ENCODE measurements at places on chromosomes 7 and 10.

- no peak for DNase-seq
Observed at GRCh38 chr10:112695539-112695938, 248.5 kb downstream of the VTI1A start.

DNA sequence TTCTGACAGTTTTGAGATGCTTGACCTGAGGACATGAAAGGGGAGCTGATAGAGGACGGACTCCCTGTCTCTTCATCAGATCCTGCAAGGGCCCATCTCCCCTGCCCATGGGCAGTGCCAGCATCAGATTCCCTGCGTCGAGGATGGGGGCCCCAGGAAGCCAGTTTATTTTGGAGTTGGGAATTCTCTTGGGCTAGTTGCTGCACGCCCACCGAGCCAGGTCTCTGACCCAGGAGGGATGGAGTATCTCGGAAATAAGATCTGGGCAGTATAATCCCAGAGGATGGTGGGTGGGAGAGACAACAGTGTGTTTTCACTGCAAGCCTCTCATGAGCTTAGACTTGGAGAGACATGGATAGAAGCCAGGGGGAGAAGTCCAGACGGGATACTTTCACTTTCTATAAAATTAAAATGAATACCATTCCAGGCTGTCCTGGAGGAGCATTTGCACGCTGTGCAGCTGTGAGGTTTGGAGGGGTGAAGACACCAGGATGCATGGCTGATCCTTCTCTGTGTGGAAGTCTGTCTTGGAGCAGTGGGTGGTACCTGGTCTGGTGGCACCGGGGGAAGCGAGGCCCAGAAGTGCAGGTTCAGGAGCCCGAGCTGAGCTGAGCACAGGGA, 25.8 kb downstream of the DOCK1 start:
- DNase-seq, result no peak

DNA sequence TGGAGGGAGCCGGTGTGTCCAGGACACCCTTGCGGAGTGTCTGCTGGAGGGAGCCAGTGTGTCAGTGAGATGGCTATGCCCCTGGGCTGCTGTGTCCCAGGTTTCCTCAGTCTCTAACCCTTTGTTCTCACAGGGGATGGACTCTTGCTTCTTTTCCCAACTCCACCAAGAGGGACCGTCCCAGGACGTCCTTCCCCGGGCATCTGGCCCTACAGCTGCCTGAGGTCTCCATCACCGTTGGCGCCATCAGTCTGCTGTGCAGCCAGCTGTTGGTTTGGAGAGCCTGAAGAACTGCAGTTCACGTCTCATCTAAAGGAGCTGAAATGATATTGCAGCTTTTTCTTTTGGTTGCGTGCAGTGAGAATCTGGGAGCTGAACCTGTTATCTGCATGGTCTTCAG, 136.2 kb downstream of the VIPR2 start:
- DNase-seq, result no peak

- no peak for DNase-seq
Observed at GRCh38 chr10:133125901-133126300, 34.1 kb upstream of the KNDC1 start.

- DNase-seq, result no peak
Observed at GRCh38 chr7:2158331-2159175, 74.2 kb downstream of the MAD1L1 start.

GRCh38 chr7:53119514-53119941, 84.1 kb downstream of the POM121L12 start:
- no peak for DNase-seq

All from stimulated activated CD8-positive, alpha-beta memory T cell treated with anti-CD3 and anti-CD28 coated beads, Interleukin-12 subunit alpha, Interleukin-12 subunit beta, amount 100 ng/mL, for 1 hour (primary cell).